ENCODE measurements at places on chromosomes 12 and 14.

GRCh38 chr12:69512820-69513219, 42.6 kb downstream of the FRS2 start:
- no peak for DNase-seq

- DNase-seq = no peak
These were observed 29.8 kb downstream of the DIO3 start for GRCh38 chr14:101591121-101591520.

GRCh38 chr12:32379667-32380066, 19.7 kb upstream of the FGD4 start:
- no peak for DNase-seq

GRCh38 chr14:68784978-68785533, 7.8 kb downstream of the ZFP36L1 start:
- no peak for DNase-seq

DNA sequence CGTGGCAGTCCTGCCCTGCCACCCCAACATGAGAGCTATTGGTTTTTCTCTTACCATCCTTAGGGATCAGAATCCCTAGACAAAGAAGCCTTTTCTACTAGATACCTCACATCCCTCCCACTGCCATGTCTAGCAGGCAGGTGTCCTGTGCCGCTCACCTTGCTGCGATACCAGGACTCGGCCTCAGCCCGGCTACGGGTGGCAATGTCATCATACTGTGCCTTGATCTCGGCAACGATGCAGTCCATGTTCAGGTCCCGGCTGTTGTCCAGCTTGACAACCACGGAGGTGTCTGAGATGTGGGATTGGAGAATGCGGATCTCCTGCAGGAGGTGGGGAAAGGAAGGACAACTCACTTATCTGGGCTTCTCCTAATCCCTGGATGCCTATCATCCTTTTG, 4.5 kb downstream of the KRT83 start:
- no peak for DNase-seq

Measured in mucosa of descending colon (tissue), 3 donors.